ENCODE measurements at places on chromosomes 7 and 10.

DNA sequence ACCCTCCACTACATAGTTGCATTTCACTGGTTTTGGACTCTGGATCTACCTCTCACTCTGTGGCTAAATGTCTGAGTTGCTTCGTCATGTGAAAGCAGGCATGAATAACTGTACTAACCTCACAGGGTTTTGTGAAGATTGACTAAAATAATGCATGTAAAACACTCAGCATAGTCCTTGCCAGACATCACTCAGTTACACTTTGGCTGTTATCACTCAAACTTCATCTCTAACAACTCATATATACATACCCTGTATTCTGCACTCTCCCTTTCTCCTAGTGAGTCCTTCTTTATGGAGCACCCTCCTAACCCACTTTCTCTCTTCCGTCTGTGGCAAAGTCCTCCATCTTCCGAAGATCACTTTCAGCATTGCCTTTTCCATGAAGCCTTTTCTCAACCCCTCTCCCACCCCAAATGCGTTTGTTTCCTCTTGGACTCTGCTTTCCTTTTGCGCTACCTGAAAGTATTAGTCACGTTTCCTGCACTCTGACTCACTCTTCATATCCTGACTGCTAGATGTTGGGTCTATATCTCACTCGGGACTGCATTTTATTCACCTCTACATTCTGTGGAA, 72.6 kb downstream of the OSBPL3 start:
- DNase-seq, result peak; percentile 81

GRCh38 chr10:95741807-95742467, 14.0 kb upstream of the ENTPD1 start:
- no peak for DNase-seq

DNA sequence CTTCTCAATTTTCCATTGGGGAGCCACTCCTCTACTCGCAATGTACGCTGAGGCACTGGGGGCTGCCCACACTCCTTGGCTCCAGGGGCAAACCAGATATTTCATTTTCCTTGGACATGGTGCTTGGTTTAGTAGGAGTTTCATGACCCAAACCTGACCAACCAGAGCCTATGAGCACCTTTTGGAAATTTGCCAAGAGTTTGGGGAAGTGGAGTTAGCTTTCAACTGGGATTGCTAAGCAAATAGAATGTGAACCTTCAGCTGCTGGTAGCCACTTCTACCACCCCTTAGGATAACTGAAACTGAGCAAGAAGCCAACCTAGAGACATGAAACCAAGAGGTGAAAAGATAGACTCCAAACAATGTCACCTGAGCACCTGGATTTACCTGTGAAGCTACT, 74.9 kb upstream of the COL13A1 start:
- DNase-seq, result peak; percentile 43

- DNase-seq, result no peak
Measured at GRCh38 chr10:49110684-49111319, 4.5 kb downstream of the VSTM4 start.

- no peak for DNase-seq
Measured at GRCh38 chr7:2258661-2259365, 16.8 kb downstream of the NUDT1 start.

DNA sequence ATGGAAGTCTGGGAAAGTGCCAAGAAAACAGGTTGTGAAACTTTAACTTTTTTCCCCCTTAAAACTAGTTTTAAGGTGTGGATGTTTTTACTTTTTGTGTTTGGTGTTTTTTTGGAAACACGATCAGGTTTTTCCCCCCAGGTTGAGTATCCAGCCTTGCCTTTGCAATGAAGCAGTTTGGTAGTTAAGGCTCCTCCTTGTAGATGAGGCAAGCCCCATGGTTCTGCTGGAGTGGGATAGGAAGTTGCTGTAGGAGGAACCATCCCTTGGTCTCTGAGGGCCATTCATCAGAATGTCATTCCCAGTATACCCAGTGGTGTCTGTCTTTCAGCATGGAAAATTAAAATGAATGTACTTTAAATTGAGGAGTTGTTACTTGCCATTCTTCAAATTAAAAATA, 2.7 kb downstream of the CUL1 start:
- DNase-seq, result no peak

DNA sequence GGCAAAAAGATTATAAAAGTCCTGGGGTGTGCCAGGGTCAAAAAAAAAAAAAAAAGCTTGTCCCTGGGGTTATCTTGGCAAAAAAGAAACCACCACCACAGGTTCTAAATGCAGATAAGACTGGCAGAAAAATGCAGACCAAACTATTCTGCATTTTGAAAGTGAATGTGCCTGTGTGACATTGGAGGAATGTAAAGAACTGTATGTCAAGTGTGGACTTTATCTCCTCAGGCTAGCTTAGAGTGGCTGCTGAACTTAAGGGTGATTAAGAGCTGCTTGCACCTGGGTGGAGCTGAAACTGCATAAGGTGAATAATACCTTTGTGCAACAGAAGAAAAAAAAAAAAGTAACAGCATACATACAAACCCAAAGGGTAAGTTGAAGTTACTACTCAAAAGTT, 1.3 kb upstream of the NAPEPLD start:
- peak; percentile 36 for DNase-seq

GRCh38 chr10:30818854-30819253, 189.3 kb upstream of the LYZL2 start:
- no peak for DNase-seq

GRCh38 chr10:124409696-124410095, 9.0 kb downstream of the OAT start:
- no peak for DNase-seq

DNA sequence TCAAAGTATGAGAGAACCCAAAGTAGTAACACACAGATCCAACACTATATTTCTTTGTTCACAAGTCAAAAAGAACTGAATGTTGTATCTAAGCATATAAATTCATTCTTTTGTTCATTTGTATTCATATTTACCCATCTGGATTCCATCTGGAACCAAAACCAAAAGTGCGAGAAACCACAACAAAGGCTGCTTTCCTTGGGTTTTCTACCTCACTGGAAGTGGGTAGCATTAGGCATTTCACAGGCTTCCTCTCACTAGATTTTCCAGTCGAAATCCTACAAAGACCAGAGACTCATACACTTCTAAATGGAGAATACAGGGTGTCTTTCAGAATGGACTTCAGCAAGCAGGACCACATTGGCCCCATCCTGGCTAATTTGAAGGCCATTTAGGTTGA, 109.8 kb upstream of the WNT16 start:
- DNase-seq, result no peak

- DNase-seq, result no peak
Measured at GRCh38 chr7:150874401-150875198, 22.3 kb downstream of the AOC1 start.

DNA sequence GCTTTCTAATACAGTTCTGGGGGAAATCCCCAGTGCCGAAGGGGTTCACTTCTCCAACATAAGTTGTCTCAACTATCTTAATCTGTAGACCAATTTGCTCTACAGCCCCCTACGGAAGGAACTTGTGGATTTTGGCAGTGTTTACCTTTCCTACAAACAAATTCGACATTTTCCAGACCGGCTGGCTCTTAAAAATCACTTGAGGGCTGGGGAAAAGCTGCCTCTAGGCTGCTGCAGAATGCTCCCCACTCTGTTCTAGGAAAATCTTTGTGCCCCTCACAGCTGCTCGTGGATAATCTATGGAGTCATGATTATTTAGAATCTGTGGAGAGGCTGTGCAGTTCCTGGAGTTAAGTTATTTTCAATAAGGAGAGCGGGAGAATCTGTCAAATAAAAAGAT, 474.6 kb upstream of the FZD8 start:
- DNase-seq, result no peak

DNA sequence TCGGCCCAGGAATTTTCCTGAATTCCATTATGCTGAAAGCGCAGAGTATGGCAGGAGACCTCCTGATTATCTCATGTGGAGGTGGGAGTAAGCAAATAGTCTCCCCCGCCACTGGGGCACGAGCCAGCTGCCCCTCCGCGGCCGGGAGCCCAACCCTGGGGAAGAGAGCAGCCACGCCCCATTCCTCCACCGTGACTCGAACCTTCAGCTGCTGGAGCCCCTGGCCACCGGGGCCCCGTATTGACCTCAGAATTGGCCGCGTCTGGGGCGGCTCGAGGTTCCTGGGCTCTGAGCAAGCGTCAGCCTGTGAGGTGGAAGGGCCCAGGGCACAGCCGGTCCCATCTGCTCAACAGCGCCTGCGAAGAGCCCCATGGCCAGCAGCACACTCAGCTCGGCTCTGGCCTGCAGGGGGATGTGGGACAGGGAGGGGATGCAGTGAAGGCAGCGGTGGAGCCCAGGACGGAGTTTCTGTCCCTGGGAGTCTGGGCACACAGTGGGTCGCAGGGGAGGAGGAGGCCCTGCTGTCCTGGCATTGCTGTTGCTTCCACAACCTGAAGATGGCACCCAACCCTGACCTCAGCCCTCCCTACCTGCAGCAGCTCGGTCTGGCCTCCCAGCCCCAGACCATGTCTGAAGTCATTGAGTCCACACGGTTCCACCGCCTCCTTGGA, 97.8 kb downstream of the CHST15 start:
- peak; percentile 76 for DNase-seq

DNA sequence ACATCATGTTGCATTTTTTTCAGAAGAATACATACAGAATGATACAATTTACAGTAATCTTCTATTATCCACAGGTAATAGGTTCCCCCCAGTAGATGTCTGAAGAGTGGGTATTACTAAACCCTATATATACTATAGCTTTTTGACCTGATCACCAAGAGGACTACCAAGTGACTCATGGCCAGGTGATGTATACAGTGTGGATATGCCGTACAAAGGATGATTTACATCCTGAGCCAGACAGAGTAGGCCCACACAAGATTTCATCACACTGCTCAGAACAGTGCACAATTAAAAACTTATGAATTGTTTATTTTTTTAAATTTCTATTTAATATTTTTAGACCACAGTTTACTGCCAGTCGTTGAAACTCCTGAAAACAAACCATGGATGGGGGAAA, 70.6 kb downstream of the STEAP1B start:
- DNase-seq, result peak; percentile 50

GRCh38 chr7:137601642-137602041, 245.1 kb downstream of the DGKI start:
- DNase-seq, result no peak

DNA sequence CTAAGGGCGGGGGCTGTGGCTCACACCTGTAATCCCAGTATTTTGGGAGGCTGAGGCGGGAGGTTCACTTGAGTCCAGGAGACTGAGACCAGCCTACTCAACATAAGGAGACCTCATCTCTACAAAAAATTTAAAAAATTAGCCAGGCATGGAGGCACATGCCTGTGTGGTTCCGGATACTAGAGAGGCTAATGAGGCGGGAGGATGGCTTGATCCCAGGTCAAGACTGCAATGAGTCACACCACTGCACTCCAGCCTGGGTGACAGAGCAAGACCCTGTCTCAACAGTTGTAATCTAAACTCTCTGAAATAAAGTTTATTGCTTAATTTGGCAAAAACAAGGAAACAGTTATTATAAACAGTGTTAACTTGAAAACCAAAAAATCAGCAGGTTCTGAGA, 123.3 kb downstream of the USP6NL start:
- DNase-seq, result no peak

DNA sequence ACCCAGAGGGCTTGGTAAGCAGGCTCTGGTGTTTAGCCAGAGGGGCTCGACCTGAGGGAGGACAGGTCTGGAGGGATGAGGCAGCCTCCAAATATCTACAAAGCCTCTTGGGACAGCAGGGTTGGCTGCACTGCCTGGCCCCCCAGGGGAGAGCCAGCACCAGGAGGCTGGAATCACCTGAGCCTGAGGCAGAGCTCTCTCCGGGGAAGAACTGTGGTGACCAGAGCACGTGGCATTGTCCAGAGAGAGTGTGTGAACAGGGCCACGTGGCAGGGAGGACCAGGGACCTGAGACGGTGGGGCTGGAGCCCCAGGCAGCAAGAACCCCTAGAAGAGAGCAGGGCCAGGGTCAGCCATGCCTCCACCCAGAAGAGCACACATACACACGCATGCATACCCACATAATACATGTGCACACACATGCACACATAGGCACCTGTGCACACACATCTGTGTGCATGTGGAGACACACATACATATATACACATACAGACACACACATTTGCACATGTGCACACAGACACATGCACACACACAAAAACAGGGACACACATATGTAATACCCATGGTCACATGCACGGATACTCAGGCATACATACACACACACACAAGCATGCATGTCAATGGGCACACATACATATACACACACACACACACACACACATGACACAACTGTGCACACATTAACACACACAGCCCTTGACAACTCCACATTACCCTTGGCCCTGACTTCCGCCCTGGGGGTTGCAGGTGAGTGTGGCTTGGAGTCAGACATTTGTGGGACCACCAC, 94.9 kb downstream of the MYL10 start:
- DNase-seq, result no peak

DNA sequence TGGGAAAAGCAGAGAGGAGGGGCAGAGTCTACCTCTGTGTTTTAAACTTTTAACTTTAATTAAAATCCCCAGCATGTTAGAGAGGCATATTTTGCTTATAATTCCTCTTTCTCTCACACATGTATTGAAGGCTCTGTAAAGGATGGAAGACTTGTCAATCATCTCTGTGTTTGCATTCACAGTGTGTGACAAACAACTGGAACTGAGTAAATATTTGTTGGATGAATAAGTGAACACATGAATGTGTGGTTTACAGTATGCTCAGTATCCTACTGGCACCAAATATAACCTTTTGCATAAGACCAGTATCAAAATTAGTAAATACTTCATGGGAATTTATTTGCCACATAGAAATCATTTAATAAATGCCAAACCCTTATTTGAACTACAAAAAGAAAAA, 829.0 kb downstream of the GRID1 start:
- DNase-seq, result no peak

- no peak for DNase-seq
Measured at GRCh38 chr10:102505462-102506115, 1.8 kb downstream of the SUFU start.

GRCh38 chr10:19961076-19962053, 145.1 kb downstream of the PLXDC2 start:
- no peak for DNase-seq

DNA sequence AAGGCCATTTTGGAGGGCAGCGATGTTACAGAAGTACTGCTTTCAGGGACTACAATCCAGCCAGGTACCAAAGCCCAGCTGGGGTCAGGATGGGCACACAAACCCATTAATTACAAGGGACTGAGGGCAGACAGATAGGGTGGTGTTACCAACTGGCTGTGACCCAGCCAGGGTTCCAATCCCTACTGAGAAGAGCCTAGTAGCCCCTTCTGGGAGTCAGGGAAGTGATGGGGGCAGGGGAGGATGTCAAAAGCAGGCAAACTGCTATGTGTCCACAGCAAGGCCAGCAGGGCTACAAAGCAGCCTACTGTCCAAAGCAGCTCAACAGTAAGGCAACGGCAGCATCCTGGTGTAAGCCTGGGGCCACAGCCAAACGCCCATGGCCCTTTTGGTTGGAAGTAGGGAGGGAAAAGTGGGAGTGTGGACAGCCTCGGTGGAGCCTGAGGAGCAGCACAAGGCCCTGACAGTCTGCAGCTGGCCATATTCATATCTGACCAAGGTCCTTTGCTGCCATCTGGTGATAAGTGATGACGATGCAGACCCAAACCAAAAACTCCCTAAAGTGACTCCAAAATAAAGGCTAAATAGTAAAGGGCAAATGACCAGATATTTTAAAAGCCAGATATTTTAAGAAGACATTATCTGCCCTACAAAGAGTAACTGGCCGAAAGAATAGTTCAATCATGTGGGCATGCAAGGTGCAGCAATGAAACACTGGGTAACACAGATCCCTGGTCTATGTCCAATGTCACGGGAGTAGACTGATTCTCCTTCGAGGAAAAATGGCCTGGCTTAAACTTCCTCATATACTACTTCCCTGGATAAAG, 56.9 kb downstream of the XPNPEP1 start:
- peak; percentile 9 for DNase-seq
